Mesendoderm (in vitro differentiated cells): ENCODE measurements at places on chromosomes 7 and 10.

DNA sequence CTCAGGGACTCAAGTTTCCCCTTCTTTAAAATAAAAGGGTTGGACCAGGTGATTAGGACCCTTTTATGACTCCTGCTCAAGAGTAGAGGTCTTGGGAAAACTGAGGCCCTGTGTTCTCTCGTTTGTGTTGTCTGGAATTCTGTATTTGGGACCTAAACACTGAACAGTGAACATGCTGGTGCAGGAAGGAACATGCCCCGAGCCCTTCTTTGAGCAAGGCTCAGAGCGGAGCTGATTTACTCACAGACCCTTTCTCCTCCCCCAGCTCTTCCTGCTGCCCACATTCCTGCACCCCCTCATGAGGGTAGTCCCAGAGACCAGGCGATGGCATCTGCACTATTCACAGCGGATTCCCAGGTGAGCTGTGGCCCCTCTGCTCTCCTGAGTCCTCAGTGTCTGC lies 14.2 kb downstream of the ZKSCAN1 start:
- no peak overlapping the region for H3K27ac ChIP-seq
- H3K4me3 ChIP-seq = no peak overlapping the region
- no peak for DNase-seq

- H3K27me3 ChIP-seq = no peaks in the 10 kb centered on the region
- no peaks in the 10 kb centered on the region for H3K36me3 ChIP-seq
- no peaks in the 10 kb centered on the region for H3K4me1 ChIP-seq
- no peak overlapping the region for H3K27ac ChIP-seq
- no peak overlapping the region for H3K4me3 ChIP-seq
- no peak for DNase-seq
Observed at GRCh38 chr10:3372281-3372680, 199.7 kb upstream of the PITRM1 start.

- DNase-seq = no peak
- H3K36me3 ChIP-seq = no peaks in the 10 kb centered on the region
- H3K27me3 ChIP-seq = no peaks in the 10 kb centered on the region
- H3K4me3 ChIP-seq = no peak overlapping the region
- H3K4me1 ChIP-seq = no peaks in the 10 kb centered on the region
Observed at GRCh38 chr7:104089612-104090011, 100.2 kb upstream of the RELN start.

- no peaks in the 10 kb centered on the region for H3K27me3 ChIP-seq
- no peak overlapping the region for H3K4me3 ChIP-seq
- H3K4me1 ChIP-seq = no peaks in the 10 kb centered on the region
- H3K36me3 ChIP-seq = no peaks in the 10 kb centered on the region
- DNase-seq = no peak
- H3K27ac ChIP-seq = no peak overlapping the region
Observed at GRCh38 chr10:59976909-59977308, 70.6 kb upstream of the CCDC6 start.

DNA sequence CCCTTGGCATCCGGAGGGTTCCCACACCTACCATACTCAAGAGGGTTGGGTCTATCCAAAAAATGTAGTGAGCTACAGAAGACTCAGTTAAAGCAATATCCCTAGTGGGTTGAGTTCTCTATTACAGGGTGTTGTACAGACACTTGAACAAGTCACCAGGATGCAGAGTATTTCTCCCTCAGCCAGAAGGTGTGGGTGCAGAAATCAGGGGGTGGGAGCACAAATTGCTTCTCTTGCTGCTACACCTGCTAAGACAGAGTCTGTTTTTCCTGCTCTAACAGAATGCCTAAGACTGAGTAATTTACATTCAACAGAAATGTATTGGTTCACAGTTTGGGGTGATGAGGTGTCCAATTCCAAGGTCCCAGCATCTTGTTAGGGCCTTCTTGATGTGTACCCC lies 433.4 kb downstream of the TCERG1L start:
- H3K4me1 ChIP-seq = no peaks in the 10 kb centered on the region

- no peaks in the 10 kb centered on the region for H3K27me3 ChIP-seq
- H3K27ac ChIP-seq = no peak overlapping the region
- no peaks in the 10 kb centered on the region for H3K4me1 ChIP-seq
- H3K4me3 ChIP-seq = no peak overlapping the region
Observed at GRCh38 chr7:37480041-37481031, 31.7 kb upstream of the ELMO1 start.
